ENCODE measurements at places on chromosomes 1 and 21.

DNA sequence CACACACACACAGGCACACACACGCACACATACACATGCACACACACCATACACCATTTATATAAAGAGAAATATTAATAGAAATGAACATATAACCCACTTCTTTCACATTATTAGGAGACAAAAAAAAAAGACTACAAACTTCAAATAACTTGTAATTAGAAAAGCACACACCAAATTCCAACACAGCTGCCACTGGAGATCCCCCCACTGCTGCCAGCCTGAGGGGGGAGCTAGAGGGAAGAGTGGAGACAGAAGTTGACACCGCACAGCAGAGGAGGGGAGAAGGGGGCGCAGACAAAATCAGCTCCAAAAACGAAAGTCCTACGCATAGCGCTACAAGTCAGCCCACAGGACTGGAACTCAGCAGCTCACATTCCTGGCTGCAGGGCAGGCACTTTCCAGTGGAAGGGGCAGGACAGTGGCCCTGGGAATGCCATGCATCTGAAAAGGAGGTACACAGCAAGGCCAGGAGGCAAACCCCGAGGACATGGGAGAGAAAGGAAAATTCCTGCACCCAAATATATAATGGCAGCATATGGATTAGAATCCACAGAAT, 36.5 kb downstream of the LGALS8 start:
- DNase-seq: no peak

DNA sequence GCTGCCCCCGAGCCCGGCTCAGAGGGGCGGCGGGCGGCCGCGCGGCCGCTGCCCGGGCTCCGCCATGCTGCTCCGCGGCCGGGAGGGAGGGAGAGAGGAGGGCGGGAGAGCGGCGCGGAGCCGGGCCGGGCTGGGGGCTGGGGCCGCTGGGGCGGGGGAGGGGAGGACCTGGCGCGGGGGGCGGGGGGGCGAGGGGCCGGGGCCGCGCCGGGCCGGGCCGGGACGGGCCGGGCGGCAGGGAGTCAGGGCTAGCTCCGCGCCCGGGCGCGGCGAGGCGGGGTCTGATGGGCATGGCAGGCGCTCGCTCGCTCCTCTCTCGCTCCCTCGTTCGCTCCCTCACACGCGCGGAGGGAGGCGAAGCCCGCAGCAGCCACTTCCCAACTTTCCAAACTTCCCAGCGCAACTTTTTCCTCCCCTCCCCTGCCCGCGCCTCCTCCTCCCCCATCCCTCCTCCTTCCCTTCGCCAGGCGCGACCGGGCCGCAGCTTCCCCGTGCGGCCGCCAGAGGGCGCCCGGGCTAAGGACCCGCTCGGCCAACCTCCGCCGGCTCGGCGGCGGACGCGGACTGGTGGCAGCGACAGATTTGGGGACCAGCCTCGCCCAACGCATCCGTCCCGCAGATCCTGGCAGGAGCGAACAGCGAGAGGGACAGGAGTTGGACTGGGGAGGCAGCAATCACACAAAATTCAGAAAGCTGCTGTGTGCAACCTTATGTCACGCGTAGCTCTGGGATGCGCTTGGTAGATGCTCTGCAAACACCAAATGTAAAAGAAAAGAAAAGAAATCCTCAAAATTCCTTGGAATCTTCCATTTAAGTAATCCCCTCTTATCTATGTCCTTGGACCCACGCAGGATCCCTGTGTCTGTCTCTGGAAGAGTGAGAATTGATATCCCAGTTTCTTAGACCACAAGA, at the start of gene TRABD2B:
TSS of gene TRABD2B (minus strand) at position 97 of the 912 bp plus-strand sequence.
- peak; percentile 19 for DNase-seq

- no peak for DNase-seq
Observed at GRCh38 chr1:7224081-7224534, 438.9 kb downstream of the CAMTA1 start.

- no peak for DNase-seq
Observed at GRCh38 chr1:214327514-214327913, 46.6 kb downstream of the SMYD2 start.

DNA sequence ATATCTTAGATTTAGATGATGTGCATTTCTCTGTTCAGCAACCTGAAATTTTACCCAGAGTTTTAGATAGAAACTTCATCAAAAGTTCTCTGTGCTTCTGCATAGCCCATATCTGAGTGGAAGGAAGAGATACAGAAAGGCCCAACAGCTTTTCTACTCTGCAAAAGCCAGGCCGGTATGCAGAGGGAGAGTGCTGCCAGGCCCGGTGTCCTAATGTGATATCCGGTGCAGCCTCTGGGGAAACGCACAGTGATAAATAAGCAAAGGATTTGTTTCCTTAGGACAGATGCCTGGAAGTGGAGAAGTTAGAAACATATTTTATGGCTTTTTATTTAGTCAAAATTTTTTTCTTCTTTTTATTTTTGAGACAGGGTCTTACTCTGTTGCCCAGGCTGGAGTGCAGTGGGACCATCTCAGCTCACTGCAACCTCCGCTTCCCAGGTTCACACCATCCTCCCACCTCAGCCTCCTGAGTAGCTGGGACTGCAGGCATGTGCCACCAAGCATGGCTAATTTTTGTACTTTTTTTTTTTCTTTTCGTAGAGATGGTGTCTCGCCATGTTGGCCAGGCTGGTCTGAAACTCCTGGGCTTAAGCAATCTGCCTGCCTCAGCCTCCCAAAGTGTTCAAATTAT, 145.8 kb downstream of the PATJ start:
- DNase-seq: no peak

GRCh38 chr1:186806477-186806876, 22.3 kb upstream of the PLA2G4A start:
- no peak for DNase-seq

DNA sequence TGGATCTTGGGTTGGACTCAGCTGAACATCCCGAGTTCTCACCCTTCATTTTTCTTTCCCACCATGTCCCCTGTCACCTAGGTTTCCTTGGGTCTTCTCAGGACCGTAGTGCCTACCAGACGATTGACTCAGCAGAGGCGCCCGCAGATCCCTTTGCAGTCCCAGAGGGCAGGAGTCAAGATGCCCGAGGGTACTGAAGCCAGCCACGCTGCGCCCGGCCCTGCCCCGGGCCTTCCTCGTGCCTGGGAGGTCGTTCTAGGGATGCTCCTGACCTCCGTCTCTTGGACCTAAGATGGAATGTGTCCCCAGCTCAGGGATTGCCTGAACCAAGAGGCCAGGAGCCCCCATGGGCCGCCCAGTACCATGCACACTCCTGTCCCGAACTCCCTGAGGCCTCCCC, 12.0 kb upstream of the C1orf167 start:
- DNase-seq: no peak

DNA sequence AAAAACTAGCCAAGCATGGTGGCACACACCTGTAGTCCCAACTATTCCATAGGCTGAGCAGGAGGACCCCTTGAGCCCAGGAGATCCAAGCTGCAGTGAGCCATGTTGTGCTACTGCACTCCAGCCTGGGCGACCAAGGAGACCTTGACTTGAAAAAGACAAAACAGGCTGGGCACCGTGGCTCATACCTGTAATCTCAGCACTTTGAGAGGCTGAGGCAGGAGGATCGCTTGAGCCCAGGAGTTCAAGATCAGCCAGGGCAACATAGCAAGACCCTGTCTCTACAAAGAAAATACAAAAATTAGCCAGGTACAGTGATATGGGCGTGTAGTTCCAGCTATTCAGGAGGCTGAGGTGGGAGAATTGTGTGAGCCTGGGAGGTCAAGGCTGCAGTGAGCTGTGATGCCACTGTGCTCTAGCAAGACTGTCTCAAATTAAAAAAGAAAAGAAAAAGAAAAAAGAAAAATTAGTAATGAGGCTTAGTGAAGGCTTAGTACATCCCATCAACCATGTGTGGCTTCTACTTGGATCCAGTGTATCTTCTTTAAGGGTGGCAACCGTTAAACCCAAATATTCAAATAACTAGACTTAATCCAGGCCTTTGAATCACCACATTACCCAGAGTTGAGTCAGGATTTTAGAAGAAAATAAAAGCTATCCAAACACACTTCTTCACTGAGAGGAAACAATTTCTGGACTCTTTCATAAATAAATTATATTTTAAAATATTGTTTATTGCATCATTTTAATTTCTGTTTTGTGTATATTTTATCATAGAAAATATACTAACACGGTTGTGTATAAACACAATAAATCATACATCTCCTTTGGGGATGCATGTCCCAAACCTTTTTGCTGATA, 74.3 kb upstream of the RAB4A start:
- no peak for DNase-seq

DNA sequence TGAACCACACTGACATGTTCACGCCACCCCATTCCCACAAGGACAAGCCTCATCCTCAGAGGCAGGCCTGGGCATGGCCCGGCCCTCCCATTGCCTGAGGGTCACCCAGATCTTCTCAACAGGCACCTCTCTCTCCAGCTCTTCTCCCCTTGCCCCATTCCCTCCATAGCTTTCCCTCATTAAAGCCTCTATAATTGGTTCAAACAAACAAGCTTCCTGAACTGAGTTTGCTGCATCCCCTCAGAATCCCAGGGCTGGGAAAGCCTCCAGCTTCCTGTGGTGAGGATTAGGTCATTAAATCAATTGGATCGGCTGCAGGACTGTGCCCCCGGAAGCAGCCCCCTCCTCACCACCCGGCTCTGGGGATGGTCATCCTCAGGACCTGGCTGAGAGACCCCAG, 18.9 kb downstream of the CTNNBIP1 start:
- DNase-seq: no peak

GRCh38 chr1:183185941-183186490, at the start of gene LAMC2:
TSS of gene LAMC2 (plus strand) at chr1:183186264. CDS start at chr1:183186353, 89 bp downstream.
- no peak for DNase-seq

- no peak for DNase-seq
Observed at GRCh38 chr1:243345205-243345604, 89.4 kb downstream of the SDCCAG8 start.
